Right forelimb (tissue), 1 donor: ENCODE measurements at places on chromosomes 6 and 20.

GRCh38 chr6:125790358-125791150 lies at the start of gene NCOA7:
Gene NCOA7 (plus strand): TSS chr6:125790960. CDS start chr6:125815355, 24,395 bp downstream.
- DNase-seq = peak; percentile 89

DNA sequence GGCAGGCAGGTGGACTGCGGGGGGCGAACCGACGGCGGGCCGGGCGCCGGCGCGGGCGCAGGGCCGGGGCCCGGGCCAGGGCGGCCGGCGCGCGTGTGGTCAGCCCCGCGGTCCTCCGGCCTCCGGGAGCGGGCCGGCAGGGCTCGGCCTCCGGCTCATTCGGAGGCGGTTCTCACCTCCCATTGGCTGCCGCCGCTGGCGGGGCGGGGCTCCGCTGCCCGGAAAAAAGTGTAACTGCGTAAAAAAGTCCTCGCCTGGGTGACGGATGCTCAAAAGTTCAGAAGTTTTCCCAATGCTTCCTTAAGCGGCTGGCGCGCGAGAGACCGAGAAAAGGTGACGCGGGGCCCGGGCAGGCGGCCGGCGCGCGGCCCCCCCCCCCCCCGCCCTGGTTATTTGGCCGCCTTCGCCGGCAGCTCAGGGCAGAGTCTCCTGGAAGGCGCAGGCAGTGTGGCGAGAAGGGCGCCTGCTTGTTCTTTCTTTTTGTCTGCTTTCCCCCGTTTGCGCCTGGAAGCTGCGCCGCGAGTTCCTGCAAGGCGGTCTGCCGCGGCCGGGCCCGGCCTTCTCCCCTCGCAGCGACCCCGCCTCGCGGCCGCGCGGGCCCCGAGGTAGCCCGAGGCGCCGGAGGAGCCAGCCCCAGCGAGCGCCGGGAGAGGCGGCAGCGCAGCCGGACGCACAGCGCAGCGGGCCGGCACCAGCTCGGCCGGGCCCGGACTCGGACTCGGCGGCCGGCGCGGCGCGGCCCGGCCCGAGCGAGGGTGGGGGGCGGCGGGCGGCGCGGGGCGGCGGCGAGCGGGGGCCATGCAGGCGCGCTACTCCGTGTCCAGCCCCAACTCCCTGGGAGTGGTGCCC lies at the start of gene FOXC1:
TSS of gene FOXC1 (plus strand) at position 268 of the 849 bp plus-strand sequence. CDS start at position 799, 531 bp downstream.
- DNase-seq = peak; percentile 92

- DNase-seq = no peak
Measured at GRCh38 chr6:125253881-125254280, 47.9 kb downstream of the HDDC2 start.

GRCh38 chr6:33343953-33344611 lies 26.5 kb upstream of the ZBTB22 start:
- no peak for DNase-seq

GRCh38 chr20:63738687-63739129 lies 868 bp upstream of the SLC2A4RG start:
- DNase-seq = peak; percentile 72

DNA sequence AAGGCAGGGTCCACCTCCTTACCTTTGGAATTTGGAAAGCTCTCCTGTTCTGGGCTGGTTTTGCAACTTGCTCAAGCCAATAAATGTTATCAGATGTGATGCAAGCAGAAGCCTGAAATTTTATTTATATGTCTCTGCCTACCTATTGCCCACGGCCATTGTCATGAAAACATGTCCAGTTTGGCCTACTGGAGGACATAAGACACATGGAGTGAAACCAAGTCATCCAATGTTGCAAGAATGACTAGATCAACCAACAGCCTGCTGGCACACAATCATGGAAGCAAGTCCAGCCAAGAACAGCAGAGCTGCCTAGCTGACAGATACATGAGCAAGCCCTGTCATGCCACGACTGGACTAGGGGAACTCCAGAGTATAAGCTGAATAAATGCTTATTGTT lies 56.7 kb upstream of the IRAK1BP1 start:
- no peak for DNase-seq

DNA sequence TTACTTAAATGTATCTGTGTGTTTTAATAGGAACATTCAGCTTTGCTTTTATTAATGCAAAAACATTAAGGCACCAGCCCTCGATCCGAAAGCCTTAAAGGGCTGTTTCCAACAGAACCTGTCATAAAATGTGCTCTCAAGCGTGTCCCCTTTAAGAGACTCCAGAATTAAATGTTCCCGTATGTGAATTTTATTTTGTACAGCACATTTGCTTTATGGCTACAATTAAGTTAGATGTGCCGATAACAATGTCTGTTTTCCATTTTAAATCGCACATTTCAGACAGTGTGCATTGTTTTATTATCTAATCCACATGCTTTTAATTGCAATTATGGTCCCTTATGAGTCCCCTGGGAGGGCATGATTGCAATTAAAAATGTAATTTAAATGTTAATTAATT lies 198.9 kb downstream of the TSHZ2 start:
- no peak for DNase-seq

DNA sequence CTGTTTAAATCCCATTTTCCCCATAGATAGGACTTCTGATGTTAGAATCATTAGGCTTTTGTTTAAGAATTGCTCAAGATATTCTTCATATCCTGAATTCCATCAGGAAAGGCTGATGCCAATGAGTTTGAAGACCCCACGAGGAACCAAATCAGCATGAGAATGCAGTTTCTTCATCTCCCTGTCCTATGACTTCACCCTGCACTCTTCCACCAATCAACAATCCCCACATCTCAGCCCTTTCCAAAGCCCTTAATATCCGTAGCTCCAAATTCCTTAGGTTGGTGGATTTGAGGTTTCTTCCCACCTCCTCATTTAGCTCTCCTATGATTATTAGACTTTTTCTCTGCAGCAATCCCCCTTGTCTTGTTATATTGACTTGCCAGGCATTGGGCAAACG lies 88.3 kb upstream of the PRND start:
- DNase-seq = no peak

GRCh38 chr20:17684077-17684888 lies 2.2 kb upstream of the RRBP1 start:
- no peak for DNase-seq

DNA sequence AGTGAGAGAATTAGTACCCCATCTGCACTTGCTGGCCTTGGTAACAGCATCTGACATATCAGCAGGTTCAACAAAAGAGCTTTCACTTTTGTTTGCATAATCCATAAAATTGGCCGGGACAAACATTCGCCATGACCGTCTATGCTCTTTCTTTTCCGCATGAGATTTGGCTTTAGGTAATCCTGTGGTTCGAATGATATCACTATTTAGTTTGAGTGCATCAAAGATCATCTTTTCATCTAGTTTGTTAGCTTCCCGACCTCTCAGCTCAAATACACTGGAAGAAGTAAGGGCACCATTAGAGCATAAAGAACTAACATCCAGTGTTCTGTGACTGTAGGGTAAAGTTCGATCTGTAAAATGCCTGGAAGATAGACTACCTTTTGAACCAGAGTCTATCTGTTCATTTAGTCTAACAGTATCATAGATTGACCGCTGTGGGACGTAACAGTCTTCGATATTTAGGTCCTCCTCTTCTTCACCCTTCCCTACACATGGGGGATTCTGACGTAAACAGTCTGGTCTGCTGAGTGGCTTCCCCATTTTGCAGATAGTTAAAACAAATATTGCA lies 101.6 kb downstream of the DST start:
- DNase-seq = no peak

DNA sequence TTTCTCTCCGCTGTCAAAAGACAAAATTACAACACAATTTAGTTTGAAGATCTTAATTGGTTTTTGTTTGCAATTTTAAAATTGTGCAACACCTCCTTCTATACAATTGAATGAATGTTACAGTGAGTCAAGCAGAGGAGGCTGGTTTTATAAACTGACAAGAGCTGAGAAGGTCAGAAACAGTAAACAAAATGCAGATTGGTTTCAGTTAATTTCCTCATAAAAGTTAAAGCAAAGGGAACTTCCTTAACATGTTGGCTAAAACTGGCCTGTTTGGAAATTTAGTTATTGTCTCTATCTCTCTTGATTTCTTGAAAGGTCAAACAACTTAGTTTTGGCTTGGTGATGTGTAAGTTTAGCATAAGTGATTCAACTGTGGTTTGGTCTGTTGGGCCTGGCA lies 22.2 kb downstream of the KHDC1L start:
- DNase-seq = no peak

- no peak for DNase-seq
Measured at GRCh38 chr6:122903266-122903915, 92.6 kb upstream of the CLVS2 start.

DNA sequence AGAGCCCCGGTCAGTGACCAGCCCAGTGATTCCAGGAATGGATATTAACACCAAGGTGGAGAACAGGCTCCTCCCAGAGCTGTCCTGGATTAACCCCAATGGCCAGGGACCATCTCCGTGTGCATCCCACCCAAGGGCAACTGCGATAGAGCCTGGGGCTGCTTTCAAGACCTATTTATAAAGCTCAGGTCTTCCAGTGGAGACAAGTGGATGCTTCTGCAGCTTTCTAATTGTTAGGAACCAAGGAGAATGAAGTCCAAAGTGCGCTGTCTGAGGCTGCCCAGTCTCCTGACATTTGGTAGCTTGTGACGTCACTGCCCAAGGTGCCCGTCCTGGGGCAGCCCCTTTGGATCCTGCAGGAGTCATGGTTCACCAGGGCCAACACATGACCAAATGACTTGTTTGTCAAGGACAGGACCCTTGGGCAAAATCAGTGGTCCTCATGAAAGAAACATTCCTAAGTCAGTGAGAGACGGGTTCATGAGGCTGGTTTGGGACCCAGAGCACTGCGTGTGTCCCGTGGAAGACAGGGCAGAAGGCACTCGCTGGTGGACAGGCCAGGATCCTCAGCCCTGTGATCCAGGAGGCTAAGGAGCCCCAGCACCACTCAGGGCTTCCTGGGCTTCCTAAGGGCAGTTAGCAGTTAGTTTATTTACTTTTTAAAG lies 174.9 kb downstream of the ANKRD60 start:
- DNase-seq = no peak

- DNase-seq = peak; percentile 63
Measured at GRCh38 chr6:168968228-168968627, 285.4 kb downstream of the THBS2 start.

GRCh38 chr6:135546680-135547418 lies 49.3 kb upstream of the AHI1 start:
- DNase-seq = no peak

- DNase-seq = no peak
Measured at GRCh38 chr20:8082025-8082424, 50.0 kb upstream of the PLCB1 start.

- no peak for DNase-seq
Measured at GRCh38 chr6:113015249-113015648, 668.1 kb downstream of the RFPL4B start.

GRCh38 chr20:54044156-54044555 lies 26.2 kb downstream of the BCAS1 start:
- DNase-seq = no peak

DNA sequence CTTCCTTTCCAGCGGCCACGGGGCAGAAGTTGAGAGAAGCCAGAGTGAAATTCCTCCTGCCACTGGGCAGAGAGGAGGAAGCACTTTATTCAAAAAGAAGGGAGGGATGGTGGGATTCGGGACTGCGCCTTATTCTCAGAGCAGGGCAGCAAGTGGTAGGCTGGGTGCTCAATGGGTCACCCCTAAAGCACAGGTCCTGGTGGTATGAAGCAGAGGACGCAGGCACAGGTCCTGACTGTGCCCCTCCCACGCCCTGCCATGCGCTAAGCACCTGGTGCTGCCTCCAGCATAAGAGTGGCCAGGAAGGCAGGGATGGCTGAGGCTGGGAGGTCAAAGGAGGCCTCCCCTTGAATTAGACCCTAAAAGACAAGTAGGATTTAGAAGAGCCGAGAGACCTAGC lies 4.9 kb upstream of the GRM4 start:
- DNase-seq = no peak

- no peak for DNase-seq
Measured at GRCh38 chr6:68038815-68039408, 596.2 kb upstream of the ADGRB3 start.

- no peak for DNase-seq
Measured at GRCh38 chr6:20242397-20242796, 30.1 kb upstream of the MBOAT1 start.

- DNase-seq = no peak
Measured at GRCh38 chr6:110395221-110395620, 20.2 kb downstream of the DDO start.

- DNase-seq = no peak
Measured at GRCh38 chr6:83051377-83052172, 14.1 kb downstream of the UBE3D start.

DNA sequence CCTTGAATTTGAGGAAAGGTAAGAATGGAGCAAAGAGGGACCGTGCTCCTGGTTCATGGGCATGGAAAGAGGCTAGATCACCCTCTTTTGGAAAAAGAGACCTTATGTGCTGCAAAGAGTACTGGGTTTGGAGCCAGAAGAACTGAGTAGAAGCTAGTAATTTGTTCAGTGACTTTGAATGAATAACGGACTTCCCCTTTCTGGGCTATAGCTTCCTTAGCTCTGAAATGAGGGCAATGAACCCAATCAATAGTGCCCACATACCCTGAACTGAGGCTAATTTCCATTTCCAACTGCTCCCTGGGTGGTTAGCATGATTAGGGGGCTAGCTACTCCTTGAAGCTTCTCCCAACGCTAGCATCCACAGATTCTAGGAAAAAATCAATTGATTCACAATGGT lies 121.4 kb downstream of the UNC5CL start:
- no peak for DNase-seq

DNA sequence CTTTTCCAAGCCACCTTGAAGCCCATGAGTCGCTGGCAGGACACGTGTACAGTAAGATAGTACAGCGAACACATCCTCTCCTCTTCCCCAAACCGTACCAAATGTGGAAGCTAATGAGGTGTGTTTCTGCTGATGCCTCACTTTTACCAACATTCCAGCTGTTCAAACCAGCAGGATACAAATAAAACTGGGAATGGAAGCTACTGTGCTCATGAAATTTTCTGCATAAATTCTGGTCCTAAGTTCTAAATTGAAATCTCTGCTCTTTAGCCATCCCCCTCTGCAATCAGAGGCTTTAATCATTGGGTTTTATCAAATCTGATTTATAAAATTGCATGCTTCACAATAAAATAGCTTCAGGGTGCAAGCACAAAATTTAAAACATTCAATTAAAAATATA lies 81.9 kb upstream of the RIN2 start:
- DNase-seq = no peak

GRCh38 chr6:156686301-156686994 lies 90.7 kb upstream of the ARID1B start:
- DNase-seq = peak; percentile 48

DNA sequence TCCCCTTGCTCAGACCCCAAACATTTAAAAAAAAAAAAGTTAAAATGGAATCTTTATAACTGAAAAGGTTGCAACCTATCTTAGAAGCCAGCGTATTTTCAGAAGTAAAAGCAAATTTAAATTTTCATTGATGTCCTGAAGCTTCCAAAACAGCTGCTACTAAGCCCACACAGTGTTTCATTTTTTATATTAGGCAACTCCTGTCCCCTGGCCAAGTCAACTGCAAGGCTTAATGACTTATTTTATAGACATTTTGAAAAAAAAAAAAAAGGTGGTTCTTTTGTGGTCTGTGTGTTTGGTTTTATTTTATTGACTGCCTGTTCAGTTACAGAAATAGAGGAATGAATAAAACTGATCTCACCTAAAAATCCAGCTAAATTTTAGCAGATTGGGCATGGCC lies 13.0 kb downstream of the CFAP61 start:
- DNase-seq = no peak
